ENCODE measurements at places on chromosomes 2 and 18.

- no peak for DNase-seq
Measured at GRCh38 chr2:128623776-128624761, 305.4 kb upstream of the HS6ST1 start.

- no peak for DNase-seq
Measured at GRCh38 chr2:131155208-131155855, 50.2 kb downstream of the PLEKHB2 start.

DNA sequence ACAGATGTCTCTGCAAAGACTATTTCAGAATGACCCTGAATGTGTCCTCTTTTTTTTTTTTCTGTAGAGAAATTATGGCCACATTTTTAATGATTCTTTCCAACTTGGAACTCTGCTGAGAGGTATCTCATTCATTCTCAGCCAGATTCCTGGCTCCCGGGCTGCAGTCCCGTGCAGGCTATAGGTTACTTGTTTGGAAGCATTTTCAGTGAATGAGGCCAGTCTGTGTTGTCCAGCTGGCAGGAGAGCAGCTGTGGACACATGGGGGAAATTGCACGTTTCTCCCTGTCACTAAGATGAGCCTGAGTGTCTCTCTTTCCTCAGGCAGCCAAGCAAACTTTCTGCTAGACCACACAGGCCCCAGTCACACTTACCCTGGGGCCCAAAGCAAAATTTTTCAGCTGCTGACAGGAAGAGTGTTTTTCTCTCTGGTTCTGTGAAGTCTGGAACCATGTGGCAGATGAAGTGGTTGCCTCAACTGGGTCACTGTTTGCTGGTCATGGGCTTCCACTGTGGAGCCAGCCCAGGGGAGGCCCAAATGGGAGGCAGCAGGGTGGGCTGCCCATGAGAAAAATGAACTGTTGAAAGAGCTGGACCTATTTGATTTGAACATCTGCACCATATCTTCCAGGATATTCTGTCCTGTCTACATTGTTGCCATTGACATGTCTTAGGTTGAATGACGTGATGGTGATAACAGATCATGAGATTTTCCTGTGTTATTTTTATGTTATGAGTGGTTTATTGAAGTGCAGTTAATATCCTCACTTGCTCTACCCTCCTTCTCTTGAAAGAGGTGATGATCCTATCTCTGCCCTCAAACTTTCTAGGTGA, 431.2 kb downstream of the LPIN1 start:
- DNase-seq: no peak

DNA sequence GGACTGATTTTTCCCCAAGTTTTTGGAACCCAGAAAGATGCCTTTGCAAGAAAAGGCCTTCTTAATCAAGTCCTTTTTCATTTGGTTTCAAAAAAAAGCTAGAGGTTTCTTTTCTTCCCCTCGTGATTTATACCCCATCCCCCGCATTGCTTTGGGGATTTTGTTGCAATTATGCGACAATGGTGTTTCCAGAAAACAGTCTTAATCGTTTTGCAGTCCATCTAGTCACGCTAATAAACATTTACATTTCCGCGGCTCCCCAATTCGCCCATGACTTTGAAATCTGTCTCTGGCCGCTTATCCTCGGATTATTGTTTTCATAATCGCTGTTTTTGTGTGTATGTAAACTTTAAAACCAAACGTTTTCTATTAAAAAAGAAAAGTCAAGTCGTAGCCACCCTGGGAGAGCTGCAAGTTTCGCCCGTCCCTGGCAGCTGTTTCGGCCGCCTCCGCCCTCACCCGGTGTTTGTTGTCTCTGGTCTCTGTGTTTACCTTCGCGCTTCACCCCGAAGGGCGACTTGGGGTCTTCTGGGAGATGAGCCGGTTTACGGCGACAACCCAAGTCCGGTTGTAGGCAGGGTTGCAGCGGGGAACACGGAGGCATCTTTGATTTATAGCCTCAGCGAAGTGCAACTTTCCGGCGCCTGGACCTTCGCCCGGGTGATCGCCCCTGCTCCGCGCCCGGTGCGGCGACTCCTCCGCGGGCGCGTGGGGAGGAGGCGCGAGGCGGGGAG, 667 bp downstream of the SP9 start:
- no peak for DNase-seq

DNA sequence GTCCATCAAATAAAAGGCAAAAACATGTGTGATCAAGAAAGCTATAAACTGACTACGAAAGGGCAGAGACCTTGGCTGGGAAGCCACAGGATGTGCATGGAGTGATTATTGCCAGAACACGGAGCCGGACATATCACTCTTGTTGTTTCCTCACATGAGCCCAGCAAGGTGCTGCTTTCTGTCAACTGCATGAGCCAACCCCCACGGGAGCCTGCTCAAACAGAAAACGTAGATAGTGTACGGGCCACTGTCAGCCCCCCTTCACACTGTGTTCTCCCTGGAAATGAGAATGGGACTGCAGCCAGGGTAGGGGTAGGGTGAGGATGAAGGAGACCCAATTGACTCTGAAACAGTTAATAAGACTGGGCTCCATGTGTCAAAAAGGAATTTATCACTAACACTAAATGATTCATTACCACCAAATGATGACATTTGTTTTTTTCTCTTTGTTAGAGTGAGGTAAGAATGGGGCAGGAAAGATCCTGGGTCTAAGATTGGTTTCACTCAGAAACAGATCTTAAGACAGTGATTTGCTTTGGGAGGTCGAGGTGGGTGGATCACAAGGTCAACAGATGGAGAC, 235.8 kb downstream of the MREG start:
- DNase-seq: no peak

DNA sequence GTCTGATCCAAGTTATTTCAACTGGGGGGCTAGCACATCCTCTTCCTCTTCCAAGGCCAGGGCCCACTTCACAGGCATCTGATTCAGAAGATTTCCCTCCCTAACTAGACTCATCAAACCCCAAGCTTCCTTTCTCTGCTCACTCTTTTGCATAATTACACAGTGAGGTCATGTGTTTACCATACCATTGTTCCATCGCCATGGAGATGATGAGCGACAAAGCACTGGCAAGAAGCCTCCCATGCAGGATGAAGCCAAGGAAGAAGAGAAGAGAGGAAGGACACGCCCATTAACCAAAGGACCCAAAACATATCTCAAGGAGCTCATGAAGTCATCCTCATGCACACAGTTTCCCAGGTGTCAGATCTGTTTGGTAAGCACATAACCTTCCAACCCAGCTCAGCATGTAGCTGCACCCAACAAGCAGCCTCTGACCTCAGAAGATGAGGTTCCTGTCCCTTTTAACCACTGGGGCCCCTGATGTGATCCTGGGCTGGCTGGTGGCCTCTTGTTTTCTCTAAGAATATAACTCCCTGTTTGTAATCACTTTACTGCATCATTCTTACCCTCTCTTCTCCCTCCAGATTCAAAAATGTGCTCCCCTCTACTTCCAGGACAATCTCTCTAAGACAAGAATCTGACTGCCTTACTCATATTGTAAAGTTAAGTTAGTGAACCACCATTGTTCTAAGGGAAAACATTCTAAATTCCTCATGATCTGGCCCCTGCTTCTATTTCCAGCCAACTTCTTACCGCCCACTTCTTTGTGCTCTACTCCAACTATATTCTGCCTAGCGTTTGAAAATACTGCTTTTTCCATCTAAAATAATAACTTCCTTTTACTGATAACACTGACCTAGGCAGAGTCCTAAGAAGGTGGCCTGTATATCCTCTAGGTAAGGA, 190.1 kb downstream of the TTC32 start:
- no peak for DNase-seq

- no peak for DNase-seq
Measured at GRCh38 chr2:113216321-113216720, 42.5 kb downstream of the PSD4 start.

DNA sequence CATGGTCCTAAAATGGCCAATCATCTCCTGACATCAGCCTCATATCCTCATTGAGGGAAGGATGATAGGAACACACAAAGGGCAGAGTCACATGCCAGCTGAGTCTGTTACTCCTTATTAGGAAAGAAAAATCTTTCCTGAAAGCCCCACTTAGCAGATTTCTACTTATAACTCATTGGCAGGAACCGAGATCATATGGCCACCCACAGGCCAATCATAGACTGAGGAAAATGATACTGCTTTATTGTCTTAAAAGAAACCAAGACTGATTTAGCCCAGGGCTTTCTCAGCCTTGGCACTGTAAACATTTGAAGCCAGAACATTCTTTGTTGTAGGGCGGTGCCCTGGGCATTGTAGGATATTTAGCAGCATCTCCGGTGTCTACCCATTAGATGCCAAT, 18.7 kb downstream of the GKN2 start:
- DNase-seq: no peak

GRCh38 chr2:157229572-157229971, 27.9 kb upstream of the GALNT5 start:
- no peak for DNase-seq

DNA sequence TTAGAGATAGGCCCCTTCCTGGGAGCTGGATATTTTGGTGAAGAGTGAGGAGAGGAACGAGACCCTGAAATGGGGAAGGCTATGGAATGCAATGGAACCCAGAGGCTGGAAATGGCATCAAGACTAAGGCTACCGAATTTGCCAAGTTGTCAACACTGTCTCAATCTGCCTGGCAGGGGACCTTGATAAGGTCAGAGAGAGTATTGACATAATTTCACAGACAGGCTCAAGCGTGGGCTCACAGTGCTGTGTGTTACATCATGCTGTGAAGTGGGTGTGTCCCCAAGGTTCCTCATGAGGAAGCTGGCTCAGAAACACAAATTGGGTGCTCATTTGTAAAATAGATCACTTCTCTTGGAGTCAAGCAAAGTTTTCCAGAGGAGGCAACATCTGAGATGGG, 51.8 kb upstream of the CYRIA start:
- DNase-seq: no peak

DNA sequence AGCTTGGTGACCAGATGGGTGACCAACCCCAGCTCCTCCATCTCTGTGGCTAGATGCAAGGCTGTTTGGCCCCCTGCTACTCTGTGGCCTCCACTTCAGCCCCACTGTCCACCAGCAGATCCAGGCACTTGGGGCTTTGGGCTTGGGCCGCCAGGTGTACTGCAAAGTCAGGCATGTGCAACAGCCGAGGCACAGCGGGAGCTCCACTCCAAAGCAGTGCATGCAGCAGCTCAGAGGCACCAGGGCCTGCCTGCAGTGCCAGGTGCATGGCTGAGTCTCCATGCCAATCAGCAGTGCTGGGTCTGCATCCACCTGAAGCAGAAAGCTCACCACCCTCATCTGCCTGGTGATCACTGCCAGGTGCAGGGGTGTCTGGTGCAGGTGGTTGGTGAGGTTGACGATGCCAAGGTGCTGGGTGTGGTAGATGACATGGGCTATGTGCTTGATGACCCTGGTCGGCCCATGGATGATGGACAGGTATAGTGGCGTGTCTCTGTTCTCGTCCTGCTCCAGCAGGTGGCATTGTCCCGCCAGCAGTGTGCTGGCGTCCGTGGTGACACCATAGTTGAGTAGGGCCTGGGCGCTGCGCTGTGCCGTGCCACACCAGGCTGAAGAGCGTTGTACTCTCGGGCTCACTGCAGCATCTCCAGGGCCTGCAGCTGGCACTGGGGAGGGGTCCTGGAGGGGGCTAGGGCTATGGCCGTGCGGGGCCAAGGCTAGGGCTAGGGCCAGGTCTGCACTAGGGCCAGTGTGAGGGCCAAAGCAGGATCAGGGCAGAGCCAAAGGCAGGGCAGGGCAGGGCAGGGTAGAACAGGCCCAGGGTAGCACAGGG, 1.0 kb upstream of the ANKRD62 start:
- no peak for DNase-seq

- no peak for DNase-seq
Measured at GRCh38 chr2:69631402-69631801, 12.1 kb downstream of the AAK1 start.

GRCh38 chr18:63936156-63936931, 12.8 kb upstream of the HMSD start:
- DNase-seq: no peak

- DNase-seq: no peak
Measured at GRCh38 chr2:137123226-137123625, 357.9 kb downstream of the THSD7B start.

- DNase-seq: no peak
Measured at GRCh38 chr2:186691900-186692299, 2.0 kb upstream of the FAM171B start.

DNA sequence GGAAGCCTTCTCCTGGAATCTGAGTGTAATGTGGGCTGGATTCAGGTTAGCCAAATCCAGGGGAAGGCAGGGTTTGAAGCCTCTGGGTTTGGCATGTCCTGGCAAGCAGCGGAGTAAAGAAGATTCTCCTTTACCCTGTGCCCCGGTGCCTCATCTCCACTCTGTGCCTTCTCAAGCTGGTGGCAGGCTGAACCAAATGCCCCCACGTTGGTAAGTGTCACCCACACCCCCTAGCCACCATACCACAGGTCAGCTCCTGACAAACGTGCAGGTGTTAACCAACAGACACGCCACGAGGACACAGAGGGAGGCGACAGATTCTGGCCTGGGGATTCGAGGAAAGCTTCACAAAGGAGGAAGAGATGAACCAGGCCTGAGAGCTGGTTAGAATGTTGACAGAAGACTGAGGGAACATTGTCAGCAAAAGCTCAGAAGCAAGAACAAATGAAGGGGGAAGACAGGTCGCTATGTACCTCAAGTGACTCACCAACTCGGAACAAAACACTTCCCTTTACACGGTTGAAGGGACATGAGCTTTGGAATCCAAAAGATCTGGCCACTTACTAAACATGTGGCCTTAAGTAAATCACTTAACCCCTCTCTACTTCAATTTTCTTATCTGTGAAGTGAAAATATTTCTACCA, 85.2 kb upstream of the LCLAT1 start:
- no peak for DNase-seq

- DNase-seq: no peak
Measured at GRCh38 chr2:124692216-124692615, 667.1 kb downstream of the CNTNAP5 start.

DNA sequence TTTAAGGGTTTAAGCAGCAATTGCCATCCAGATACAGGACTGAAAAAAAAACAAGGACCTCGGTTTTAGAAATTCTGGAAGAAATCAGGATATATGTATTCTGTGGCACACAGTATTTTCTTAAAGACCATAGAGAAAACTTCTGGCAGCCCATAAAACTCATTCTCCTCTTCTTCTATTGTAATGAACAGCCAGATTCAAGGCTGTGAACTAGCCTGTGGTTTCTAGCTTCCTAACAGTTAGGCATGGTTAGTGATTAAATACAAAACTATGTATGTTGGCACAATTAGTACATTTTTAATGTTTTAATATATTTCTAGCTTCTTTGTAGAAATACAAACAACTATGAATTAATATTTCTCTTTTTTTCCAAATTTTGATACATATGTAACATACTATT, 555.7 kb downstream of the DSC3 start:
- DNase-seq: no peak

- DNase-seq: no peak
Measured at GRCh38 chr2:202113571-202114142, 40.6 kb downstream of the KIAA2012 start.

- DNase-seq: no peak
Measured at GRCh38 chr2:110948027-110948674, 172.6 kb upstream of the BCL2L11 start.

All from activated CD4-positive, CD25-positive, alpha-beta regulatory T cell (primary cell).